ENCODE measurements at places on chromosomes 5 and 9.

GRCh38 chr5:142797420-142797819 is 27.2 kb downstream of the ARHGAP26 start:
- no peak for DNase-seq

GRCh38 chr9:83423815-83424707 is 114.1 kb downstream of the FRMD3 start:
- DNase-seq = no peak

- DNase-seq = no peak
Observed at GRCh38 chr9:111632060-111632459, 926 bp downstream of the DNAJC25 start.

- peak; percentile 96 for DNase-seq
Observed at GRCh38 chr5:21152611-21153010, 1164.6 kb upstream of the CDH18 start.

DNA sequence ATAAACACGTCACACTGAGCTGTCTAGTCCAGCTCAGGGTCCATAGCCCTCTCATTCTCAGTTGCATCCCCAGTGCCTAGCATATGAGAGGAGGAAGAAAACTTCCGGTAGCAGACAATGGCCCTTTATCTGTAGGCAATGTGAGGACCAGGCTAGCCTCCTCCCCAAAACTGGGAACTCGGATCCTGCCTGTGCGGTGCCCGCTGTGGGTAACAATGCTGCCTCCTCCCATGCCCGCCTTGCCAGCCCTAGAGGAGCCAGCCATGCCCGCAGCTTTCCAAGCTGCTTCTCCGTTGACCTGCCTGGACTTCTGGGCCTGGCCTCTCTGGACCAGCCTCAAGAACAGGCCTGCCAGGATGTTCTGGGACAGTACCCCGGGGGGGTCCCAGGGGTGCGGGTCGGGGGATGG is 74.6 kb upstream of the ORM1 start:
- DNase-seq = no peak

GRCh38 chr5:5461012-5461411 is 38.5 kb downstream of the ICE1 start:
- DNase-seq = no peak

- DNase-seq = no peak
Observed at GRCh38 chr5:34905564-34905963, 9.7 kb downstream of the RAD1 start.

- no peak for DNase-seq
Observed at GRCh38 chr5:67335426-67335825, 138.8 kb upstream of the CD180 start.

GRCh38 chr5:76718381-76718832 is 2.5 kb downstream of the F2R start:
- DNase-seq = no peak

DNA sequence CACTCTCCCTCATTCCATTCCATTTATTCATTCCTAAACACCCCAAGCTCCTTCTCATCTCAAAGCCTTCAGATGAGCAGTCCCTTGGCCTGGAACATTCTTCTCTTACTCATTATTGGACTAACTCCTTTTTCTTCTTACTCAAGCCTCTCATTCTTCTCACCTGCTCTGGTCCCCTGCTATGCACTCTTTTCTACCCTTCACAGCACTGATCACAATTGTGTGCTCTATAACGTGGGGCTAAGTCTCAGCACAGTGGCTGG is 212.4 kb downstream of the MAPKAP1 start:
- no peak for DNase-seq

GRCh38 chr9:110599468-110599867 is 19.9 kb upstream of the SVEP1 start:
- DNase-seq = no peak

- no peak for DNase-seq
Observed at GRCh38 chr5:147712598-147712997, 69.9 kb downstream of the JAKMIP2 start.

DNA sequence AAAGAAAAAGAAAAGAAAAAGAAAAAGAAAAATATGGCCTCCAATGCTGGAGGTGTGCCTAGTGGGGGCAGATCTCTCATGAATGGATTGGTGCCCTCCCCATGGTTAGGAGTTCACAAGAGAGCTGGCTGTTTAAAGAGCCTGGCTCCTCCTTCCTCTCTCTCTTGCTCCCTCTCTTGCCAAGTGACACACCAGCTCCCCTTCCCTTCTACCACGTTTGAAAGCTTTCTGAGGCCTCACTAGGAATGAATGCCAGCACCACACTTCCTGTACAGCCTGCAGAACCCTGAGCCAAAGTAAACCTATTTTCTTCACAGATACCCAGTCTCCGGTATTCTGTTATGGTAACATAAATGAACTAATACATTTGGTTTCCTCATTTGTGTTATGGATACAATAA is 14.4 kb upstream of the GALNT10 start:
- no peak for DNase-seq

DNA sequence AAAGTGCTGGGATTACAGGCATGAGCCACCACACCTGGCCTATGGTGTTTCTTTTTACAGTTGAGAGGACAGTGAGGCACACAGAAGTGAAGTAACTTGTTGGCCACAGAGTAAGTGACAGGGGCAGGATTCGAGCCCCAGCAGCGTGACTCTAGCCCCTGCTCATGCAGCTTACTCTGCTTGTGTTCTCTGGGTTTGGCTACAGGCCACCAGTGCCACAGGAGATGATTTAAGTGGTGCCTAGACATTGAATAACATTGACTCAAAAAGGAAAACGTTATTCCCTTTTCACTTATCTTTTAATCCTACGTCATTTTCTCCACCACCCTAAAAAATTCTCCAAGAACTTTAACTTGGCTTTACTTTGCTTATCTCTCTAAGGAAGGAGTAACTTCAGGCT is 61.4 kb downstream of the SNX24 start:
- no peak for DNase-seq

- no peak for DNase-seq
Observed at GRCh38 chr5:170114271-170114670, 8.6 kb downstream of the FOXI1 start.

GRCh38 chr5:175464942-175465233 is 13.5 kb upstream of the SFXN1 start:
- DNase-seq = no peak

GRCh38 chr5:143479394-143479793 is 75.9 kb upstream of the NR3C1 start:
- DNase-seq = no peak

- no peak for DNase-seq
Observed at GRCh38 chr9:1535051-1535450, 480.1 kb upstream of the SMARCA2 start.

- DNase-seq = no peak
Observed at GRCh38 chr9:124776618-124776953, 347 bp upstream of the OLFML2A start.

DNA sequence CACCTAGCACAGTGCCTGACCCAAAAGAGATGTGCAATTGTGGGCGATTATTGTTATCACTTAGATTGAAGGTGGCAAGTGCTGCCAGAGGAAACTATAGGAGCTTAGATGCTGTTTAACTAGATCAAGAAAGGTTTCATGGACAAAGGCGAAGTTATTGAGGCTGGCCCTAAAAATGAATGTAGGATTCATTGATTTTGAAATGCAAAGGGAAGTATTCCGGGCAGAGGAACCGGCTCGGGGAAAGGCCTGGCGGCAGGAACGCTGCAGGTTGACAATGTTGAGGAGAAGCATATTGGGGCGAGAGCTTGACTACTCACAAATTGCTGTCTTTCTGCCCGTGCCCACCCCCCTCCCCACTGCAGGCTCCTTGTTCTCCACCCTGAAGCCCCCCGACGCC is 37.4 kb upstream of the TTC1 start:
- DNase-seq = no peak

GRCh38 chr9:15157381-15157780 is 149.6 kb downstream of the TTC39B start:
- no peak for DNase-seq

GRCh38 chr5:8192840-8193239 is 323.9 kb downstream of the MTRR start:
- no peak for DNase-seq

DNA sequence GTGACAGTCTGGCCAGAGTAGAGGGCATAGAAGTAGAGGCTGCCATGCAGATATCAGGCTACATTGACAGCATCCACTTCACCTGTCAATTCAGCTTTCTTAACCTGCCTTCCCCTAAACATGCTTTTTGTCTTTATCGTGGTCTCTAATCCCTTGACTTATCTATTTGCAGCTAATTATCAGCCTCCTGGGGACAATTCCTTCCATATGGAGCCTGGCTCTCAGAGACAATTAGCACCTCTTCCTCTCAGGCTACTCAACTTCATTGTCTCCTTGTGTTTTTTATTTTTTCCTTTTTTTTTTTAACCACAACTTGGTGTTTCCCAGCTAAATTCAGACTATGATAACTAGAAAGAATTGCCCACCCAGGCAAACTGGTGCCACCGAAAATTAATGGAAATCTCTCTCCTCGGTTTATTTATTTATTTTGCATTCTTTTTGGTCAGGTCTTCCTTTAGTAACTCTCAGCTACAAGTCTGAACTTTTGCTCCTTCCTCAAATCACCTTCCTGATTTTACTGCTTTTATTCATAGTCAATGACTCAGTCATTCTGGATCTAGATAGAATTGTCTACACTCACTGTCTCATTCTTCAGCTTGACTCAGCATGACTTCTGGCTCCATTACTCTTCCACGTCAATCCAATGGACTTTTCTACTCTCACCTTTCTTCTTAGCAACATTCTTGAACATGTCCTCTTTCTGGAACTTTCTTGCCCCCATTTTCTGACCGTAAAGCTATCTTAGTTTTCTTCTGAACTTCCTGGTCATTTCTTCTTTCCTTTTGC is 63.0 kb upstream of the BASP1 start:
- no peak for DNase-seq

DNA sequence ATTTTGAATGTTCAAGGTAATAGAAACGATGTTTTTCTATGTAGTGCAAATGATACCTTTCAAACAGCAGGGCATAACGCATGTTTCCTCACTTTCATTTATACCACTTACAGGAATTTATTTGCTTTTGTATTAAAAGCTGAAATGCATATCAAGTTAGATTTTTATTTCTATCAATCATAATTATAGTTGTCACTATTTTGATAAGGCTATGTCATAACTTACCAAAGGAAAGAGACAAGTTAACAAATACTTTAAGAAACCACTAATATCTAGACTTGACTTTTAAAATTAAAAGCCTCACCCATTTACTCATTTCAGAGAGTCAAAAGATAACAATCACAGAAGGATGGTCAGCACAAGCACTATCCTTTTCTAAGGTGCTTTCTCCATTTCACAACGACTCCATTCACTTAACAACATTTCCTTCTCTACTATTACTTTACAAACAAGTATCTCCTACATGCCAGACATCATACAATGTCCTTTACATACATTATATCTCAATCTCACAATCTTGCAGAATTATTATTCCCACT is 12.6 kb downstream of the ERP44 start:
- DNase-seq = no peak

GRCh38 chr5:446883-447263 is 3.9 kb downstream of the EXOC3 start:
- no peak for DNase-seq

GRCh38 chr9:126854734-126855133 is 5.7 kb upstream of the ZBTB34 start:
- DNase-seq = no peak

DNA sequence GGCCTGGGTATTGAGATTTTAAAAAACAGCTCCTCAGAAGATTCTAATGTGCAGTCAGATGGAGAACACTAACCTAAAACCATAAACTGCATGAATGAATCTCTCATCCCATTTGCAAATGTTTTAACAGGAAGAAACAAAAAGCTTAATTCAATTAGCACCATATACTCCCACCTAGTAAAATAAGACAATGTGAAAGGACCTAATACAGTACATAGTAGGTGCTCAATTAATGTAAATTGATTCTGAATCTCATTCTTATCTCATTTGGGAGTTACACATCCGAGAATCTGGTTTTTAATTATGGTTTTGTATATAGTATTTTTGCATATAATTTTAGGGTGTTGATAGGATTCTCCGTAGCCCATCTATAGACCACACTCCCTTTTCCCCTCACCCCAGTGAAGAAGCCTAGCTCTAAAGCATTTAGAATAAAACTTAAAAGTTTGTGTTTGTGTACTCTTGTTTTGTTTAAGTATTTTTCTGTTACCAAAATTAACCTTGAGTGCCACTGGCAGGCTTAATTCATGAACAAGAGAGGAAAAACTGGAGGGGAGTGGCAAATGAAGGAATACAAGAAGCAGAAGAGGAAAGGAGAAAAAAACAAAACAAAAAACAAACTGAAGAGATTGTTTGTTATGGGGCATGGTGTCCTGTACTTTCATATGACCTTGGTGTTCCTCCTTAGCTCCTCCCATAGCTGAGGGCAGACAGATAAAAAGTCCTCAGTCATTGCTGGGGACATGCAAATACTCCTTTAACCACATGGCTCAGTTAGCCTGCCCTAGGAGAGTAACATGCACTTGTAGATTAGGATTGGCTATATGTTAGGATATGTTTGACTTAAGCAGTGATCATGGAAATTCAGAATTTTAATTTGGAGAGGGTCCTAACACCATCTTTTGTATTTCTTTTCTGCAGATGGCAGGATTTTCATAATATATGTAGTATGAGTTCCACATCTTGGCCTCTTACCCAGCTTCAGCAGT is 1.2 kb downstream of the RNF14 start:
- DNase-seq = no peak

DNA sequence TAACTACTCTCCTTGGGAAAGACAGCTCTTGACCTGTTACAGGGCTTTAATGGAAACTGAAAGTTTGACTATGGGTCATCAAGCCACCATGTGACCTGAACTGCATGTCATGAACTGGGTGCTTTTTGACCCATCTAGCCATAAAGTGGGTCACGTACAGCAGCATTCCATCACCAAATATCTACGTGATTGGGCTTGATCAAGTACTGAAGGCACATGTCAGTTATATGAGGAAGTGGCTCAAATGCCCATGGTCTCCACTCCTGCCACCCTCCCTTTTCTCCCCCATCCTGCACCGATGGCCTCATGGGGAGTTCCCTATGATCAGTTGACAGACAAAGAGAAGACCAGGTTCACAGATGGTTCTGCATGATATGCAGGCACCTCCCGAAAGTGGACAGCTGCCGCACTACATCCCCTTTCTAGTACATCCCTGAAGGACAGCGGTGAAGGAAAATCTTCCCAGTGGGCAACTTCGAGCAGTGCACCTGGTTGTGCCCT is 7.3 kb upstream of the FCN1 start:
- DNase-seq = no peak

DNA sequence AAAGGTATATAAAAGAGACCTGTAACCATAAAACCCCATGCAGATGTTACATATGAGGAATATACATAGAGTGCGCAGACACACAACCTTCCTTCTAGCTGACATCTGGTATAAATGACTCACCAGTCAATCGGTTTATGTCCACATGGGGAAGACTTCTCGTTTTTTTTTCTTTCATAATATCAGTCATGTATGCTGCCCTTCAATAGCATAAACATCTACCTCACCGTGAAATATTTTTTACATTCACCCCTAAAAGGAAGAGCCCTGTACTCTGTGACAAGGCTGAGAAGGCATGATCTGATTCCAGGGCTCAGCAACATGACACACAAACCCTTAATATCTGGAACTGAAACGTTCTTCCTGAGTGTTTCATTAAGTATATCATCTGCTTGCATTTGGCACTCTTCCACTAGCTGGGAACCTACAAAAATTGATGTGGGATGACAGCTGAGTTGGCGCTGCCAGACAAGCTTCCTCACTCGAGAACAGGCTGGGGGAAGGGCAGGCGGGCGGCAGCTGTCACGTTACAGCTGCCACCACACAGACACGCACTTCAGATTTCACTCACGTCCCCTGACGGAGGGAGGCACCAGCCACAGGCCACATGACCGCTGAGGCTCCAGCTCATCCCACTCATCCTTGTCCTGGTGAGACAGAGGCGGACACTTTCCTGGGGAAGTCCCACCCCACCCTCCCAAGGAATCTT is 74.2 kb downstream of the SHB start:
- peak; percentile 50 for DNase-seq
